ENCODE measurements at places on chromosomes 3 and 15.

DNA sequence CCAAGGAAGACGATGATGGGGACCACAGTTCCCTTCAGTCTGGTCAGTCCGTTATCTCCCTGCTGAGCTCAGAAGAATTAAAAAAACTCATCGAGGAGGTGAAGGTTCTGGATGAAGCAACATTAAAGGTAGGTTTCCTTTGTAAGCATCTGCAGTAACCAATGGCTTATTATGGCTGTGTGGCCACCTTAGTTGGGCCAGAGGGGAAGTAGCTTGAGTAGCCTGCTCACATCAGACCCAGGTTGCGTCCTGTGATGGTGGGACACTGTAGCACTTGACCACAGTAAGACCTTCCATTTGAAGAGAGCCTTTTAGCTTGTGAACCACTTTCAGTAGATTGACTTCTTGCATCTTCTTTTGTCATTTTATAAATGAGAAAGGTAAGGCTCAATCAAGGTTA is 22.6 kb downstream of the STARD5 start:
- DNase-seq: no peak

GRCh38 chr3:98917608-98918007 is 16.1 kb upstream of the DCBLD2 start:
- no peak for DNase-seq

- no peak for DNase-seq
These were observed 174.5 kb downstream of the MEIS2 start for GRCh38 chr15:36925653-36926426.

DNA sequence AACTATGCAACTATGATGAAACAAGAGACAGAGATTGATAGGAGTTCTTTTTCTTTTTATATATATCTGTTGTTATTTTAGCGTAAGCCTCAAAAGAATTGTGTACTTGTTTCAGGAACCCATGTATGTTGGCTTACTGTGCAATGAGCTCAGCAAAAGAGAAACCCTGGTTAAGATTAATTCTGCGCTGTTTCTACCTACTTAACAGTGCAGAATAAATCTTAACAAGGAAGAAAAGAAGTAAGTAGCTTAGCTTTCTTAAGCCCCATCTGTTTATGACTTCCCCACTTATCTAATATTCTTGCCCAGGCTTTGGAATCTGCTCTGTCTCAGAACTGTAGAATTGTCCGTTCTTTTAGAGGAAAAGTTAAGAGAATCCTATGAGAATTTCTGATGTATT is 27.4 kb downstream of the ECT2 start:
- no peak for DNase-seq

- no peak for DNase-seq
These were observed 50.0 kb upstream of the TBC1D23 start for GRCh38 chr3:100210772-100211135.

DNA sequence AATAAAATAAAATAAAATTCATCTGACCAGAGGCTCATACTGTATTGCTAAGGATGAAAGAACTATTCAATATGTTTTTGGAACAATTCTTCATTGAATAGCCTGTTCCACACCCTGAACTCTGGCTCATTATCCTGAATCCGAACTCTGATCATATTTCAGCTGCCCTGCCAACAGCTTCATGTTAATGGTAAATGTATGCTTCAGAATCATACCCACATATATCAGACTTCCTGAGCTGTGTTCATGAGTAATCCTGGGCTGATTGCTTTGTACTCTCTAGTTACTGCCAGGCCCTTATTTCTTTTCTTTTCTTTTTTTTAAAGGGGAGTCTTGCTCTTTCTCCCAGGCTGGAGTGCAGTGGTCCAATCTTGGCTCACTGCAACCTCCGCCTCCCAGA is 11.8 kb downstream of the INO80 start:
- no peak for DNase-seq

- no peak for DNase-seq
These were observed 23.4 kb downstream of the BOC start for GRCh38 chr3:113234688-113235260.

DNA sequence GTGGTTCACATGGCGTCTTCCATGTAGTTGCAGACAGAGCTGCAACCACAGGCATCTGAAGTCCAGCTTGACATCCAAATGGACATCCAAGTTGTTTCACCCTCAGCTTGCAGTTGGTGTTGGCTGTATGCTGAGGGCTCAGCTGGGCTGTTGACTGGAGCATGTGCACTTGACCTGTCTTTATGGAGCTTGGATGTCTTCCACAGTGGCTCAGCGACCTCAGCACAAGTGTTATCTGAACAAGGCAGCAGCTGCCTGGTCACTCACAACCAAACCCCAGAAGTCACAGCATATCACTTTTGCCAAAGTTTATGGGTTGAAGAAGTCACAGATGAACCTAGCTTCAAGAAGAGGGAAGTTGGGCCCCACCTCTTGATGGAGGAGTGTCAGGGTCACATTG is 92.9 kb downstream of the TPRA1 start:
- DNase-seq: no peak

- no peak for DNase-seq
These were observed 47.0 kb upstream of the LHFPL4 start for GRCh38 chr3:9600597-9600996.

GRCh38 chr3:29718661-29719065 is 437.8 kb downstream of the RBMS3 start:
- DNase-seq: no peak

DNA sequence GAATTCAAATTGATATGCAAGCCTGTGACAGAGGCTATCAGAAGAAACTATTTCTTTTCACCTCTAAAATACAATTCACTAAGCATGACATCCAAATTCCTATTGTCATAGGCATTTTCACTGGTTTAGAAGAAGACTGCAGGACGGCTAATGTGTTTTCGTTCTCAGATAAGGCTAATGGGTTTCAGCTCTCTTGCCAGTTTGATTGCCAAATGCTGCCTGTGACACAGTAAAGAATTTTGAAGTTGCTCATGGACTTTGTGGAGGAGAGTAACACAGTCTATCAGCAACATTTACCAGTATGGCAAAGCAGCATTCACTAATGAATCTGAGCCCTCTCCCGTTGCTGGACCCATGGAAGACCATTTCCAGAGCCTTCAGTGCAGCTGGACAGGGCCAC is 948.1 kb downstream of the FHIT start:
- DNase-seq: no peak

DNA sequence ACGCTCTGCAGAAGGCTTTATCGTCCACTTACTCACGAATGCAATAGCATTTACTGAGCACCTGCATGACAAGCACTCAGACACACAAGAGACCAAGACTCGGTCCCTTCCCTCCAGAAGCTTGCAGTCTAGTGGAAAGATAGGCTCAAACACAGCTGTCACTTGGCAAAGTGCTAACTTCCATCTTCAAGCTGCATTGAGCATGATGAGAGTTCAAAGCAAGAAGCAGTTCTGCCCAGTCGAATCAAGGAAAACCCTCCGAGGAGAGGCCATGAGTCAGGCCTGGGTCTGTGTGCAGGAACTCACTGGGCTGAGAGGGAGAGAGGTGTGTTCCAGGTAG is 51.5 kb downstream of the C3orf20 start:
- no peak for DNase-seq

- no peak for DNase-seq
These were observed 35.7 kb upstream of the NECTIN3 start for GRCh38 chr3:111035902-111036301.

DNA sequence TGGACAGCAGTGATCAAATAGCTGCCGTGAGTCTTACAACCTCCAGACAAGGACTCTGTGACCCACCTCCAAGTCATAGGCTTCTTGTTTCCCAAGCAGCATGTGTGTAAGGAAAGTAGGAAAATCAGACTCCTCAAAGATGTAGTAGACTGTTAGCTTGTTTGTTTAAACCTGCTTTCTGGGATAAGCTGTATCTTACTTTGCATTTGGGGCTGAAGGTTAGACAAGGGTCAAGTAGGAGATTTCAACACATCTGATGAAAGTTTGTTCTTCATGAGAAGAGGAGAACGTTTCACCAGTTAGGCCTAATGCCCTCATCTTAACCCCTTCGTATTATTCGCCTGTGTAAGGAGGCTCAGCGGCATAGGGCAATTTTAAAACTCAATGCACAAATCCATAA is 756.4 kb upstream of the NR2F2 start:
- no peak for DNase-seq

DNA sequence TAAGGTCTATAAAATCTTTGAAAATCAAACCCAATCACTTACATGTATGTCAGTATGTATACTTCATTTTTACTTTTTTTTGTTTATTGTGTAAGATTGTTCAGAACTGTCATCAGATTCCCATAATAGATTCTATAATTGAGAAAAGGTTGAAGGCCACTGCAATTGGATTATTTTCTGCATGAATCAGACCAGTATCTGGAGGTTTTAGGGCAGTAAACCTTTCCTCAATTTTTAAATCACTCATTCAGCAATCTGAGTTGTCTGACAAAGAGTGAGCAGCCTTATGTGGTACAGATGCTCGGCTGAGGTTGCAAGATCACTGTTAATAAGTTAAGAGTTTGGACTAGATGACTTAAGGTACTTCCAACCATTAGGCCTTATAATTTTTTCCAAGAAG is 96.0 kb downstream of the TP63 start:
- no peak for DNase-seq

DNA sequence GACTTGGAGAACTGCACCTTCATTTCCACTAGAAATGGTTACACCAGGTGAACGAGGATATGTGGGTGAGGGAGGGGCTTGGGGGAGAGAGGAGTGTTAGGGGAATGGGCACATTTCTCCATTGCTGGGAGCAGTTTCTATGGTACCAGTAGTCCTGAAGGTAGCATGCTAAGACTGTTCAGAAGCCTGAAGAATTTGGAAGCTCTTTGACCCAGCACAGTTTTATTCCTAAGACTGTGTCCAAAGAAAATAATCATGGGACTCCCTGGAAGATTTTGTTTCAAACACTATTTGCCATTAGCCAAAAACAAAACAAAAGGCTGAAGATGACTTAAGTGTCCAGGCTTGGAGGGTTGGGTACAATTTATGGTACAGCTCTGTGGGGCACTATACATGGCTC is 32.1 kb downstream of the ST6GAL1 start:
- no peak for DNase-seq

DNA sequence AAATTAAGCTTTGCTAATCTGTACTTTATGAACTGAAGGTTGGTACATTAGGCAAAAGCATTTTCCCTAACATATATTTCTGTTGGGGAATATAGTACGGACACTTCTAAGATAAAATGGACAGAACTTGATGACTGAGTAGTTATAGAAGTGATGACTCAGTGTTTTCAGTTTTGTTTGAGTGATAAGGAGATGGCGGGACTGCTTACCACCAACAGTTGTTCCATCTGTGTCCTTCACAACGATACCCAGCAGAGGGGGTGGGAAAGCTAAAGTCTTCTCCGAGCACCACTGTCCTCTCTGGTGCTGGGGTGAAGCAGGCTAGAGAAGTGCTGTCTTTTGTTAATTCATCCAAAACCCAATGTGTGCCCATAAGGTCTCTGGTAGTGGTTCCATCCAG is 195.8 kb downstream of the CD47 start:
- no peak for DNase-seq

DNA sequence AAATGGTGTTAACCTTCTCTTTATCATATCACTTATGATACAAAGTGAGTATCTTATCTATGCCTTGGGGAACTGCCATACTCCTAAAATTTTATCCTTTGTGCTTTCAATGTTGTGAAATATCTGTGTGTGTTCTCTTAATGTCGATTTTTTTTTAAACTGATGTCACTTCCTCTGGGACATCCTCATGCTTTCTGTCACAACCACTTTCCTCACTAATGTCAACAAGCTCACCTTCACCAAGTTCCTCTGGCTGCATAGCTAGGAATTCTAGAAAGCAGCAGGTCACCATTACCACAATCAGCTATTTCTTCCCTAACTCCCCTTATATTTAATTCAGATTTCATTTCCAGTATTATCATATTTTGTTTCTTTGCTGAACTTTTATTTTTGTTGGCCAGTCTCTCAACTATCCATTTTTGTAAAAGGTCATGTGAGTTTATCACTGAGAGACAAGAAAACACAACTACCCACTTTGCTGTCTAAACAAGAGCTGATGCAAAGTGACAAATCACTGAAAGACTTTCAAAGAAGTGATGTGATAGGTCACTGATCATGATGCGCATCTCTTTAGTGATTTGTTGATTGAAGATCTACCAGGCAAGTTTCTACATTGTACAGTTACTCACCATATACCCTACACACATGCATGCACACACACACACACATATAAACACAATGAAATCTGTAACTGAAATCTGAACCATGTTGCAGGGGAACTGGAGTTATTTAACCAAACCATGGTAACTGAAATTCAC is 369.0 kb downstream of the ULK4 start:
- DNase-seq: no peak

DNA sequence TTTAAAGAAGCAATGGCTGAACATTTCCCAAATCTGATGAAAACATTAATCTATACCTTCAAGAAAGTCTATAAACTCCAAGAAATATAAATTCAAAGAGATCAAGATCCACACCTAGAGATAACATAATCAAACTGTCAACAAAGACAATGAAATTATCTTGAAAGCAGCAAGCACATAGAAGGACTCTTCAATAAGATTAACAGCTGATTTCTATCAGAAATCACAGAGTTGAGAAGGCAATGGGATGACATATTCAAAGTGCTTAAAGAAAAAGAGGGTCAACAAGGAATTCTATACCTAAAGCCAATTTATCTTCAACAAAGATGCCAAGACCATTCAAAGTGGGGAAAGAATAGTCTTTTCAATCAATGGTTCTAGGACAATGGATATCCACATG is 41.1 kb upstream of the LAMP3 start:
- no peak for DNase-seq

DNA sequence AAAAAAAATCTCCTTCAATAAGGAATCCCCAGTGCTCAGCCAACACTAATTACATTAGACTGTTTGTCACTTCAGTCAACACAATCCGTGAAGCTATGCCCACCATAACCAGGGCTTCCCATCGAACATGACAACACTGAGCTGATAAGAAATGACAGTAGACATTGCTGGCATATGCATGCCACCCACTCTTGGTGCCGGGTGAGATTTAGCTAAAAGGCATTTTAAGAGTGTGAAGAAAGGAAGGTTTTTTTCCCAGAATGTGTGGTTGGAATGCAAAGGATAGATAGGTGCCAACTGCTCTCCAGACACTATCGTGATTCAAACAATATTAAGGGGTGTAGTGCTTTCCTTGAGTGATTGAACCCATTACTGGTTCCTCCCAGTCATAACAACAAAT is 344.0 kb upstream of the LMCD1 start:
- no peak for DNase-seq

GRCh38 chr15:28044121-28044672 is 54.9 kb downstream of the OCA2 start:
- no peak for DNase-seq

GRCh38 chr15:81068516-81068915 is 65.6 kb upstream of the CFAP161 start:
- no peak for DNase-seq

- no peak for DNase-seq
These were observed 847.6 kb downstream of the TBL1XR1 start for GRCh38 chr3:176349706-176350105.

GRCh38 chr15:83106994-83107840 is at the start of gene TM6SF1:
TSS of gene TM6SF1 (plus strand) at chr15:83107645. CDS start at chr15:83107681, 36 bp downstream.
- peak; percentile 3 for DNase-seq

Data from CD4-positive, alpha-beta T cell treated with Interleukin-1 beta for 1 hour (primary cell).